SJCRH30 (cell line): ENCODE measurements at places on chromosomes 13 and 19.
A peak's percentile ranks its signal among the peaks of the same experiment; 100 is the strongest.

DNA sequence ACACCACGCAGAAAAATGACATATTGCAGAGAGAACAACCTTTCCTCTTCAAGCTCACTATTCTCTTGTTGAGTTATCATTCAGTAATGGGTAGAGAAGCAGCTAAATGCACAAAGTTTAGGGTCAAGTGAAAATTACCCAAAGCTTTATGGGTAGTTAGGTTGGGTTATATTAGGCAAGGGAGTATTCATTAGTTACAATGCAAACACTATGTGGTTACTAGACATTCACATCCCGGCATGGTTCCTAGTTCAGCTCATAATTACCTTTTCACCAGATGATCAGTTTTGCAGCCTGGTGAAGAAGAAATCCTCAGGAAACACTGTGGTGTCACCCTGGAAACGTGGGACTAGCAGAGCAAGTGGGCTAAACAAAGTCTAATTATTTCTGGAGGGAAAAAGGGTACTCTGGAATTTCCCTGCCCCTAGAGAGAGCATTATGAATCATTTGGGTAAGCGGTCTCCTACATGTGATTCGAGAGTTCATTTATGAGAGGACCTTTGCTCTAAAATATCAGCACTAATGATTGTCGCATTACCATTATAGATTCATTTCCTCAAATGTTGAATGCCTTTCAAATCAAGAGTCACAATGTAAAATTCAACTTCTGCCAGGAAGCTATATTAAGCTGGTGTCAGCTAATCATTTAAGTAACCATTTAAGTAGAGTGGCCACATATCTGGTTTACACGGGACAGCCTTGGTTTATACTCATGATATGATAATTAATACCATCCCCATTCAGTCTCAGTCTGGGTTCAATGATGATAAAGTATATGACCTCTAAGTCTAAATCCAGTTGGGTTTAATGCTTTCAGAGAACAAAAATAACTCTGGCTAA lies 1208.0 kb downstream of the DIAPH3 start:
- H3K36me3 ChIP-seq, result no peaks in the 10 kb centered on the region
- DNase-seq, result no peak
- peaks cover 14% of the 10 kb centered on the region for H3K4me1 ChIP-seq
- H3K27me3 ChIP-seq, result no peaks in the 10 kb centered on the region
- H3K4me3 ChIP-seq, result no peak overlapping the region
- no peak overlapping the region for H3K27ac ChIP-seq

- H3K27ac ChIP-seq, result no peak overlapping the region
- H3K4me1 ChIP-seq, result peaks cover 14% of the 10 kb centered on the region
- DNase-seq, result no peak
- H3K4me3 ChIP-seq, result no peak overlapping the region
- no peaks in the 10 kb centered on the region for H3K36me3 ChIP-seq
These were observed 113.4 kb downstream of the TSHZ3 start for GRCh38 chr19:31235806-31236205.

DNA sequence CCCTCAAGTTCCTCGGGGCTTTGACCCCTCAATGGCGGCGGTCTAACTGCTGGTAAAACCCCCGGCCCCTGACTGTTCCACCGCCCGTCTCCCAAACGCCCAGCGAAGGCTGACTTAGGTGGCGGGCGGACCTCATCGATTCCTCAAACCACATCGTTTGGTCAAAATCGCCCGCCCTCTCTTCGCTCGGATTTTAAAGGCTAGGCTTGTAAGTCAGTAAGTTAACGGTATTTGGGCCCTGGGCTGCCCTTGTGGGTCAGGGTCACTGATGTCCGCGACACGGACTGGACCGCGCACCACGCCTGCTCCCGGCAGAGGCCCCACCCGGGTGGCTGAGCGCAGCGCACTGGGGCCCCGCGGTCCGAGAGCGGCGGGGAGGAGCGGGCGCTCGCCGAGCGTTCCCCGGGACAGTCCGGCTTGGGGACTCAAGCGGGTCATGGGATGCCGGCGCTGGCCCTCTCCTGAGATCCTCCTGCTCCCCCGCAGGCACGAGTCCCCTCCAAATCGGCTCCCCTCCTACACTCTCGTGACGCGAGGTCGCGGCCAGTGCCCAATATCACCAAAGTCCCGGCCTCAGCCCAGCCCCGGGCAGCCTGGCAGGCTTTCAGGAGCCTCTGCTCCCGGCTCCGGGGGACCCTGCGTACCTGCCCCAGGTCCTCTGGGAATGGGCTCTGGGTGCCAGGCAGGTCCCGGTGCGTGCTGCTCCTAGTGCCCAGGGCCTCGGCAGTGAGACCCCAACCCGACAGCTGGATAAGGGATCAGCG lies 1.0 kb downstream of the FLT1 start:
- H3K27me3 ChIP-seq, result peaks cover 4% of the 10 kb centered on the region; the same call in 1 of the 2 replicates
- H3K4me3 ChIP-seq, result no peak overlapping the region
- peaks cover 29% of the 10 kb centered on the region for H3K4me1 ChIP-seq
- no peak overlapping the region for H3K27ac ChIP-seq
- no peak for DNase-seq

GRCh38 chr19:45630463-45630862 lies 8.7 kb downstream of the EML2 start:
- H3K36me3 ChIP-seq, result no peaks in the 10 kb centered on the region
- H3K4me3 ChIP-seq, result no peak overlapping the region
- no peak for DNase-seq
- H3K27me3 ChIP-seq, result no peaks in the 10 kb centered on the region
- H3K4me1 ChIP-seq, result peaks cover 8% of the 10 kb centered on the region; the same call in 1 of the 2 replicates
- H3K27ac ChIP-seq, result no peak overlapping the region

DNA sequence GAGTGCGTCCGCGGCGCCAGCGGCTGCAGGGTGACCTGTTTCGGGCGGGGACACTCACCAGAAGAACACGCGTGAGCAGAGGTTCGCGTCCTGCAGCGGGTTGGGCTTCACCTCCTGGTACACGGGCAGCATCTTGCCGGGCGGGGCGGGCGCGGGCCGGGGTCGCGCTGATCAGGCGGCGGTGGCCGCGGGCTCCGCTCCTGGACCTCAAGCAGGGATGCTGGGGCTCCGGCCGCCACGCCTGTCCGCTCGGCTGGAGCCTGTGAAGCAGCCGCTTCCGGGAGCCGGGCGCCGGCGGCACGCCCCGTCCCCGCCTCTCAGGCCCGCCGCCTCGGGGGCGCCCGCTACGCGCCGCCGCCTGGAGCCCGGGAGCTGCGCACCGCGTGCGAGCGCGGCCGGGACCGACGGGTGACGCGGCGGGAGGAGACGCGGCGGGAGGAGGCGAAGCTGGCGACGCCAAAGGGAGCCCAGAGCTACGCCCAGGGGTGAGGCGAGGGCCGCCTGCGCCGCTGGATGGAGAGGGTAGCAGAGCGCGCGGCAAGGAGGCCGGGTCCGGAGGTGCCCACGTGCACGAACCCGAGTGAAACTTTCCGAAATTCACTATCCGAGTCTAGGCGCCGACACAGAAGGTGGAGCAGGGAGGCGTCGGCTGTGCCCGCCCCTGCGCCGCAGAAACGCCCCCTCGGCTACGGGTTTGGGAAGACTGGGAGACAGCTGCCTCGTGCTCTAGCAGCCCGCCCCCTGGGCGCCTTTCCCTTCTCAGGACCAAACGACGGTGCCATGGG lies at the start of gene ABCC4:
Gene ABCC4 (minus strand): TSS at position 269 of the 785 bp plus-strand sequence. CDS start 137 bp downstream, at position 132.
- peak; percentile 85 for DNase-seq
- H3K27me3 ChIP-seq, result no peaks in the 10 kb centered on the region
- H3K4me1 ChIP-seq, result no peaks in the 10 kb centered on the region
- no peaks in the 10 kb centered on the region for H3K36me3 ChIP-seq

DNA sequence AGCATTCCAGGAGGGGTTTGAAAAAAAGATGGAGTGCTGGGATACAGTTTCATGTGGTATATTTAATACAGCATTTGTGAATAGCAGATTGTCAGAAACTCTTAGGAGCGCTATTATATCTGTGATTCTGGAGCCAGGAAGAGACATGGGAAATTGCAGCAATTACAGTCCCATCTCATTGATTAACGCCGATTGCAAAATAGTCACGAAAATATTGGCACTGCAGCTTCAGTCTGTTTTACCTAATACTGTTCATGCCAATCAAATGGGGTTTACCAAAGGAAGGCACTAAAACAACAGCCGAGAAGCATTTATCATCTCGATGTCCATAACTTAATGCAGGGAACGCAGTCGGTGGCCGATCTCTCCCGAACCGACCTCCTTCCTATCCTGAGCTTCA lies 295.8 kb downstream of the TEX29 start:
- no peaks in the 10 kb centered on the region for H3K27me3 ChIP-seq
- no peak overlapping the region for H3K4me3 ChIP-seq
- H3K4me1 ChIP-seq, result no peaks in the 10 kb centered on the region
- H3K27ac ChIP-seq, result no peak overlapping the region
- no peaks in the 10 kb centered on the region for H3K36me3 ChIP-seq

DNA sequence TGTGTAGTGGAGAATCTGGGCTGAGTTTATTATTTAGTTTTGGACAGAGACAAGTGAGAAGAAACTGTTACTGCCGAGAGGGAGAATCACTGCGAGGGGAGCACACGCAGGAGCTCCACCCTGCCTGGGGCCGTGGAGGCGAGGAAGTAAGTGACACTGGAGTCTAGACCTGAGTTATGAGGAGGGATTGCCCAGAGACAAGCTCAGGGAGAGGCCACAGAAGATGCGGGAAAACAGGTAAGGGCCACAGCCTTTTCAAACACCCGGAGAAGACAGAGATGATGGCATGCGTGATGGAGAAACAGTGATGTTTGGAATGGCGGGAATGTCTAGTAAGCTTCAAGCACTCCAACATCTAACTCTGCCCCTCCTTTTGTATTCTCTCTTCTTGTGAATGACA lies 84.1 kb downstream of the TNFSF11 start:
- H3K27ac ChIP-seq, result no peak overlapping the region
- no peaks in the 10 kb centered on the region for H3K27me3 ChIP-seq
- no peak overlapping the region for H3K4me3 ChIP-seq
- no peaks in the 10 kb centered on the region for H3K4me1 ChIP-seq
- no peaks in the 10 kb centered on the region for H3K36me3 ChIP-seq
- no peak for DNase-seq
